Mesothelial cell of epicardium (in vitro differentiated cells): ENCODE measurements at places on chromosomes 3 and 15.

GRCh38 chr15:32831485-32831884 lies 113.7 kb downstream of the GREM1 start:
- no peak for DNase-seq

DNA sequence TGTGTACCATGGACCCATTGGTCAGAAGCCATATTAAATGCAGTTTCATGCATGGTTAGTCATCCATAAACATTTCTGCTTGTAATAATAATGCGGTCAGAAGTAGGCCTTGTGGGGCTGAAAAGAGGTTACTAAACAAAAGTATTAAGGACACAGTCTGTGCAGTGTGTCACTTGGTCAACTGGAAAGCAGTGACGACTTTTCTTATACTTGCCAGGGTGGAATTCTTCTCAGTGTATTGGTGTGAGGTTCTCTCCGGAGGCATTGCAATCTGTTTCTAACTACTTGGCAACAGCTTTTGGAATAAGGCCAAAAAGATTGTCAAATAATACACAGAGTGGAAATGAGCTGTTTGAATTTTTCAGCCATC lies 46.8 kb downstream of the CHL1 start:
- no peak for DNase-seq

- DNase-seq, result no peak
These were observed 151.4 kb downstream of the TIGIT start for GRCh38 chr3:114445233-114445632.

DNA sequence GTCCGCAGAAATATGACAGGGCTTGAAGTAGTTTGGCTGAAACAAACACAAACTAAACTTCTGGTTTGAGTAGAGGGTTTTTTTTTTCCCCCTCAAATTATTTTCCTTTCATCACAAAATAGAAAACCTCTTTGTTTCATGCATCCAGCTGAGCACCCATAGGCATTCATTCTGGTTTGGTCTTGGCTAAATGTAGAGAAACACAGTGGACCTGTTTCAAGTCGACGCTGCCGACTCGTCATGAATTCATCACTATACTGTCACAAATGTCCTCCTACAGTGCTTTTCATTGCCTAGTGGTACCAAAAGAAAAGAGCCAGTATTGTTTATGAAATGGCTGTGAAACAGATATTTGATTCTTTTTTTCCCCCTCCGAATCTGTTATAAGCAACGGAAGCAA lies 52.4 kb upstream of the GYG1 start:
- DNase-seq, result no peak

DNA sequence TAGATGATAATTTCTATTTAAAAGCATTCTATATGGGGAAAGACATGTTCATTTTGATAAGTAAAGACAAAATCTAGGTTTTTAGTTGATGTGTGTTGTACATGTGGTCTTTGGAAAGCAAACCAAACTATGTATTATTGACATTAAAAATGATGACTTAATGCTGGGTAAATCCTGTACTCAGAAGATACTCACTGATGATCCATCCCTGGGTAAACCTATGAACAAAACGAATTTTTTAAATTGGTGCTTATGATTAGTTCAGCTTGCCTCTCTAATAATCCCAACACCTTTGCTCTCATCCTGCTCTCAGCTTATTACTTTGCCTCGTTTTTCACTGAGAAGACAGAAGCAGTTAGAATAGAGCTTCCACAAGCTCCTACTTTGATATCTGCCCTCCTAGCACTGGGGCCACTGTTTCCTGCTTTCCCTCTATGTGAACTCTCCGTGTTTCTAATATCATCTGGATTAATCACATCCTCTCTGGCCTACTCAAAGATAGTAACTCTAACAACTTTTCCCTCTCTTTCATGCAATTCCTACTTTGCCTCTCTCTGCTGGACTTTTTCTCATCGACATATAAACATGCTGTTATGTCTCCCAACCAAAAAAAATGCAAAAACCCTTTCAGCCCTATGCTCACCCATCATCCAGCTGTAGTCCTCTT lies 29.3 kb downstream of the RARRES1 start:
- DNase-seq, result no peak

DNA sequence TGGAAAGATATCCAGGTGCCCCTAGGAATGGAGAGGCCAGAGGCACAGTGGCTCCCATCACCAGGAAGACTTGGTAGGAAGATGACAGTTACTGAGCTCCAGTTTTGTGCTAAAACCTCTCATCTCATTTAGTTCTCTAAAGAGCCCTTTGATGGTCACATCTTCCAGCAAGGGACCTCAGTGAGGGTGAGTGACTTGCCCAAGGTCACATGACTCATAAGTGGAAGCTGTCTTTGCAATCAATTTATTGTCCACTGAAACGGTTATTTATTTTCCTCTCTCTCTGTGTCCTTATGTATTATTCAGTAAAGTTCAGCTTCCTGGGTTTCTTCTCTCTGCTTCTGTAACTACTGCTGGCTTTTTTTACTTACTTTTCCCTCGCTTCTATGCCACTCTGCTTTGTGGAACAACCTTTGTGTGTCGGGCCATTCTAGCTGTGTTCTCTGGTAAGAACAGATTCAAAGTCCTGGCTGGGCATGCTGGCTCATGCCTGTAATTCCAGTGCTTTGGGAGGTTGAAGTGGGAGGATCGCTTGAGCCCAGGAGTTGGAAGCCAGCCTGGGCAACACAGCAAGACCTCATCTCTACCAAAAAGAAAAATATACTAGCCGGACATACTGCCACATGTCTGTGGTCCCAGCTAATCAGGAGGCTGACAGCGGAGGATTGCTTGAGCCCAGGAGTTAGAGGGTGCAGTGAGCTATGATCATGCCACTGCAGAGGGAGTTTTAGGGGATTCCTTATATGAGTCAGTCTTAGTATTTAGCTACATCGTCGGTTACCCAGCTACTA lies 55.9 kb downstream of the PDIA5 start:
- DNase-seq, result no peak

- no peak for DNase-seq
These were observed 12.3 kb upstream of the KLF13 start for GRCh38 chr15:31314380-31314779.

- DNase-seq, result no peak
These were observed 278.1 kb upstream of the CHRNA7 start for GRCh38 chr15:31752065-31752762.

DNA sequence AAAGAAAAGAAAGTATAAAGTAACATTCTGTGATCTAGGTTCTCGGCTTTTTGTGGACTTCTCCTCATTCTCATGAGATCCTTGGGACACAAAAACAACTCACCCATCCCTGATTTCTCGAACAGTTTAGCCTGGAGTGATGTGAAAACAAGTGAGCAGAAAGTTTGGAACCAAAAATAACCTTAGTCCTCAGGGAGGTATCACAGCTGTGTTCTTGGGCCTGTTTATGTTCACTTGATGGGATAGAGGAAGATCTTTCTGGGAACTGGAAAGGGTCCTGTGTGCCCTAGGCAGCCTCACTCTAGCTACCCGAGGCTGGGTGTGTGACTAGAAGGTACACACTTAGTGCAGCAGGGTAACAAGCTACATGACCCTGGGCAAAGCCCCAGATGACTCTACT lies 308.8 kb upstream of the PDZRN3 start:
- no peak for DNase-seq

DNA sequence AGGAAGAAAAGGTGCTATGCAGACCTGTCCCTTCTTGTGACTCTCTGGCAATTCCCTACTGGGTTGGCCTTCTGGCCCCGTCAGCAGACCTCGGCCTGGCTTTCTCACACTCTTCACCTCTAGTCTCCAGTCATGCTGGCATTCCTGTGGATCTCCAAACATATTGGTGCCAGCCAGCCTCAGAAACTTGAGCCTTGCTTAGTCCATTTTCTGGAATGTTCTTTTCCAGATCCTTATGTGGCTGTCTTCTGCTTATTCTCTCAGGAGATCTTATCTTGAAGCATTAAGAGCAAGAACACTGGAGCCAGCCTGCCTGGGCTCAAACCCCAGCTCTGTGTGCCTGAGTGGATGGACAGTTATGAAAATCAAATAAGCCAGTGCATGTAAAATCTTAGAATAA lies 88.2 kb upstream of the NTRK3 start:
- no peak for DNase-seq

GRCh38 chr3:188946351-188947240 lies 225.2 kb upstream of the TPRG1 start:
- DNase-seq, result no peak

GRCh38 chr3:98875535-98875934 lies 26.0 kb downstream of the DCBLD2 start:
- no peak for DNase-seq

DNA sequence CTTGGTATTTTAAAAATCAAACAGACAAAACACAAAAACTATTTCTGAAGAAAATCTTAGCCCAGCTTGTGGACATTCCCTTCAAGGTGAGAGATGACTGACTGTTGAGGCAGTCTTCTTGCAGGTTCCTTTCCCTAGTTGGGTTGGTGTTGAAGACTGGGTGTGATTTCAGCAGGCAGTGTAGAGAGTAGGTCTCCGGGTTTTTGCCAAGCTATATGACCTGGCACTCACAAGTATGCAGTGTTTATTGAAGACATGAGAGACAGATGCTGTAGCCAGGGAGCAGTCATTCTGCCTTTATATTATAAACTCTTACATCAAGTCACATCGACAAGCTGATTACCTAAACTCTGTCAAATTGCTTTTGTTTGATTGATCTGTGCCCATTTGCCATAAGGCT lies 17.5 kb downstream of the SENP8 start:
- no peak for DNase-seq

DNA sequence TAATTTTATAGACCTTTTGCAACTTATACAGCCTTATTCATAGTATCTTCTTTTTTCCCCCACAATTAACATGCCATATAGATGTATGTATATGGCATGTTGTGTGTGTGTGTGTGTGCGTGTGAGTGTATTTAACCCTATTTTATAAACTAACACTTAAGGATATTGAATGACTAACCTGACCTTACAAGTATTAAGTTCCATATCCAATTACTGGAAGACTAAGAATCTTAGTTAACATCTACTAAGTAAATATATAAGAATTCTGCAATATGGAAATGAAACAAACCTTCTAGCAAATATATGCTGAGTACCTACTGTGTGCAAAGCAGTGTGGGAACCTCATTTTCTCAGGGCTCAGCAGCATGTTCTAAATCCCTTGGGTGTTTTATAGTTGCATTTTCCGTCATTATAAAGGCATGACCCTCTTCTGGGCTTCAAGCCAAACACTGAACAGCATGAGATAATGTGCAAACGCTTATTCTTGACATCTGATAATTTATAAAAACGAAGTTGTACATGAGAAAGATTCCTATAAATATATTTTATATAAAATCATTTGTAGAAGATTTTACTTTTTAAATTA lies 105.5 kb downstream of the NLGN1 start:
- DNase-seq, result no peak

- no peak for DNase-seq
These were observed 14.3 kb upstream of the CLASP2 start for GRCh38 chr3:33732394-33732793.

GRCh38 chr3:194072097-194072428 lies 63.9 kb upstream of the HES1 start:
- no peak for DNase-seq
